Activated T-cell treated with anti-CD3 and anti-CD28 coated beads, Interleukin-2, amount 50 U/mL, for 48 hours (primary cell): ENCODE measurements at places on chromosomes 7 and 10.

GRCh38 chr7:4288791-4289394 is 393.2 kb upstream of the FOXK1 start:
- no peak for DNase-seq

GRCh38 chr7:50632561-50633413 is 67.6 kb upstream of the DDC start:
- peak; percentile 68 for DNase-seq

DNA sequence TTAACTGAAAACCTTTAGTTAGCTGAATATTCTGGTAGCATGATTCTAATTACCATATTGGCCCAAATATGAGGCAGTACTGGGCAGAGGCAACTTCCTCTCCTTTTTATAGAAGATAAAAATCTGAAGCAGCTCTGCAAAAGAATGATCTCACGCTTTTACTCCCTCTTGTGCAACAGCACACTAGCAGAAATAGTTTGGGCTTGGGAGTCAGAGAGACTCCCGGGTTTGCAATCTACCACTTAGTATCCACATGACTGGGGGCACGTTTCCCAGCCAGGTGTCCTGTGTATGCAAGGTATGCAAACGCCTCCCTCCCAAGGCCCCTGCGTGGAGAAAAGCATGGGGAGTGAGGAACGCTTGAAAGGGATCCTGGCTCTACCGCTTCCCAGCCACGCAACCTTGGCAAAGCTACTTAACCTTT is 47.2 kb upstream of the RHEB start:
- no peak for DNase-seq

DNA sequence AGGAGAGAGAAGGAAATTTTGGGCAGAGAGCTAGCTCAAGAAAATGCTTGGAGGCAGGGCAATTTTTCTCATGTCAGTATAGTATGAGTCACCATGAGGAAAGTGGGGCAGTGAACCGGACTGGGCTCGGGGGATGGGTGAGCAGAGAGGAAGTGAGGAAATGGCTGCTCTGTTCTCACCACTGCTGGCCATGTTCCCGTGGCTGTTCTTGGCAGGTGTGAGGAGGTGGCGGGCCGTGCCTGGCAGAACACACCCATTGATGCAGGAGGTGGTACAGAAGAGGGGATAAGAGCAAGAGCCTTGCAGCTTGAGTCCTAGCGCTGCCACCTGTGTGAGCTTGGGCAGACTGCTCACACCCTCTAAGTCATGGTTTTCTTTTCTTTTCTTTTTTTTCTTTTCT is 304.4 kb upstream of the LYZL1 start:
- DNase-seq, result no peak

GRCh38 chr10:73848821-73849489 is 25.4 kb downstream of the CAMK2G start:
- DNase-seq, result peak; percentile 96

DNA sequence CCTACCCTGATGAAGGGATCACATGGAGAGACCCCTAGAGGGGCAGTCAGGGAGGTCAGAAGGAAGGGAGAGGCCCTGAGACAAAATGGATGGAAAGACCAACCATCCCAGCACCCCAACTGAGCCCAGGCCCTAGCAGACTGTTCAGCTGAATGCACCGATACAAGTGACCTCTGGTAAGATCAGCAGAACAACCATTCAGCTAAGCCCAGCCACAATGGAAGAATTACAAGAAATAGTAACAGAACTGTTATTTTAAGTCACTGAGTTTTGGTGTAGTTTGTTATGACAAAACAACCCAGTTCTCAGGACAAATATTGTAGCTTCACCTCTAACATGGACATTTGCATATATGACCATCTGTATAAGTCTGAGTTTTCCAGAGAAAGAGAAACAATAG is 210.4 kb upstream of the SVIL start:
- no peak for DNase-seq

GRCh38 chr7:79494046-79494445 is 40.6 kb upstream of the MAGI2 start:
- no peak for DNase-seq
